ENCODE measurements at places on chromosomes 2 and 18.

GRCh38 chr2:121185571-121186074 lies 99.4 kb downstream of the TFCP2L1 start:
- no peak for DNase-seq

- no peak for DNase-seq
These were observed 2.0 kb downstream of the PPP4R1 start for GRCh38 chr18:9612215-9612830.

DNA sequence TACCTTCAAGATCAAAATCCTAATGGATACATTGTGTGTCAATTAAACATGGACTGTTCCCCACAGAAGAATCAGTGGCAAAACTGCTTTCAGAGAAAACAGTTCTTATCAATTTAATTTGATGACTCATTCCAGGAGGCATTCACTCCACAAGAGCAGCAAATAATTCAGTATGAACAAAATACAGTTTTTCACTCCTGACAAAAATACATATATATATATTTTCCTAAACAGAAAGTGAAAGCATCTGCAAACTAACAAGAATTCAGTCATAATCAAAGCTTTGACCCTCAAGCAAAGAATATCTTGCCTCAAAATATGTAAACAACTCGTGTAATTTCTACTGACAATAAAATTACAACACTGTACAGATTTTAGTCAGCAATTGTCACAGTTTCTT lies 685.1 kb upstream of the SLC8A1 start:
- DNase-seq, result no peak

DNA sequence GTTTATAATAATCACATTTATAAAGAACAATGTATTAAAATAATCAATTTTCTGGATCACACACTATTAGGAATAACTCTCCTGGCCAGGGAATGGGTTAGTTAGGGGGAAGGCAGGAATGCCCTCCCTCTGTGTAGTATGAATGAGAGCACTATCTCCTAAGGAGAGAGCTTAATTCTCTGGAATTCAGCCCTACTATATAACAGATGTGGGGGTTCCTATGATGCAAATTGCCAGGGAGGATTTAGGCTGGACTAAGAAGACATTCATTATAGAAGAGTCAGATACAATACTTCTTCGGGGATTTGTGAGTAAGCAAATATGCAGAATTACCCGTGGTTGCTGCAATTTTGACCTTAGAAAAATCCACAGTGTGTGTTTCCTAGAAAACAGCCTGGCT lies 250.1 kb upstream of the VRK2 start:
- no peak for DNase-seq

DNA sequence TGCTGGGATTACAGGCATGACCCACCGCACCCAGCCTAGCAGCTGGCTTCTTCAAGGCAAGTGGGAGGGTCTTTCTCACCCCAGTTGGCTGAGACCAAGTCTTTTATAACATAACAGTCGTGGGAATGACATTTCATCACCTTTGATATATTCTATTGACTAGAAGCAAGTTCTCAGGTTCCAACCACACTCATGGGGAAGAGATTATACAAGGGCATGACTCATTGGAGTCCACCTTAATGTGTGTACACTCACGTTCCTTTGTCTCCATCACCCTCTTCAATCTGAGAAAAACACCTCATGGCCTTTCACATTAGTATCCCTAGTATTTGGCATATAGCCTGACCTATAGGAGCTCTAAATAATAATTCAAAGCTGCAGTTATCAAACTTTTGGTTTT lies 2.8 kb upstream of the BBS5 start:
- DNase-seq, result no peak

DNA sequence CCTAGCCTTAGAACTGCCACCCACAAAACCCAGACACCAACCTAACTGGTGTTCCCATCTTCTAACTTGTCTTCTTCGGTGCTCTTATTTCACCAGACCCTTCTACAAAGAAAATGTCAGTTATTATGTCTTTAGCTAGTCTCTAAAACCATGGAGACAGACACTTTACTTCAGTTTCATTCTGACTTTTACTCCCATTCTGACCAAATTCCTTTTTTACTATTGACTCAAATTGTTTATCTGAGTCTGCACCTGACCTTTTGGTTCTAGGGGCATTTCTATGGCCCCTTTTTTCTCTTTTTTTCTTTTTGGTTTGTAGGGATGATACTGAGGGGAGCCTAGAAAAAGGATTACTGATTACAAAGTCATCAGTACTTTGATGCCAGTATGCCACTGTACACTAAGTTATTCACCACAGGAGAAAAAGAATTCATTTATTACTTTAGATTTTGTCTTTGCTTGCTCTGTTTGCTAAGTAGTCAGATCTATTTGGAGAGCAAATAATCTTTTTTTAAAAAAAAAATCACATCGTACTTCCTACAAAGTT lies 6.8 kb upstream of the SLC1A4 start:
- DNase-seq, result no peak

- DNase-seq, result no peak
These were observed 587.5 kb downstream of the XIRP2 start for GRCh38 chr2:167475791-167476190.

DNA sequence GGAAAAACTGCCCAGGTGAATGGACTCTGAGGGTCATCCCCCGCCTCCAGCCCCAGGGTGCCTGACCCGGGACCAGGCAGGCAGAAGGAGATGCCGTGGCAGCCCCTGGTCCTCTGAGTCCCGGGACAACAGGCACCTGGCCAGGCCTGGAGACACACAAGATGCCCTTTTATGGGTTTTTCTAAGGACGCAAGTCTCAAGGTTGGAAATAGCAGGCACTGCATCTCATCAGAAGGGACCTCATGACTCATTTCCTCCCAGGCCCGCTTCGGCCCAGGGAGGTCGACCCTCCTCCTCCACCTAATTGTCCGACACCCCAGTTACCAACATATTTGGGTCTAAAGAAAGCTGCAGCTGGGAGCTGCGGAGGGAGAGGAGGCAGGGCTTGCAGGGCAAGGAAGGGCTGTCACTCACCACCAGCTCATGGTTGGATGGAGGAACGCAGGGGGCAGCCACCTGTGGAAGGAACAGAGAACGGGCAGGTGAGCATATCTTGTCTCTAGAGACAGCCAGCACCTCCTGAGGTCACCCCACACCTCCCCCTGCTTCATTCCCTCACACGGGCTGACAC lies 82.9 kb downstream of the TNS1 start:
- no peak for DNase-seq

DNA sequence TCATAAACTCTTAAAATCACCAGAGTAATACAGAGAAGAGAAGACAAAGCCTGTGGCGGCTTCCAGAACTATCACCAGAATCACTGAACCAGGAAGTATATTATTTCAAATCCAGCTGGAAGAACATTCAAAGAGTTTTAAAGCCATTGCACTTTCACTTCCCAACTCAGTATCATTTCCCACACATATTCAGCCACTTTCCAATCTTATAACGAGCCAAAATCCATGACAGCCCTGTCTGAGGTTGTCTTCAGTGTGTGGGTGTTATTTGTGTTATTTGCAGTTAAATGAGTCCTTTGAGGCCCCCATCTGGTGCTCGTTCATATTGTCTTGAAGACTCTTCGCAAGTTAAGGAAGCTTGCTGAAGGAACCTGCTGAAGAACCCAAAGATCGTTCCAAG lies 559.9 kb downstream of the TSN start:
- no peak for DNase-seq

GRCh38 chr2:16326711-16327300 lies 338.8 kb downstream of the CYRIA start:
- no peak for DNase-seq

DNA sequence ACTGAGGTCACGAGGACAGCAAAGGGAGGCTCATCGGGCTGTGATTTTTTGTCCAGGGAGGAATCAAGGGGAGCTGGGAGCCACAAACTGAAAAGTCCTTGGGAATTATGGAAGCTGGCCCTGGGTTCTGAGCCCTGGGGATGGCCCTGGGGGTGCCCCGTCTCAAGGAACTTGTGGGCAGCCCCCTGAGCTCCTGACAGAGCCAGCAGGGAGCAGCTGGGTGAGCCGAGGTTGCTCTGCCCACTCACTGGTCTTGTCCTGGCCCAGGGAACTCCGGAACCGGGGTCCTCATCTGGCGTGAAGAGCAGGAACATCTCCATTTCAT lies 61.3 kb upstream of the HDAC4 start:
- DNase-seq, result no peak

GRCh38 chr18:69691008-69691760 lies 256.5 kb downstream of the CD226 start:
- DNase-seq, result no peak

DNA sequence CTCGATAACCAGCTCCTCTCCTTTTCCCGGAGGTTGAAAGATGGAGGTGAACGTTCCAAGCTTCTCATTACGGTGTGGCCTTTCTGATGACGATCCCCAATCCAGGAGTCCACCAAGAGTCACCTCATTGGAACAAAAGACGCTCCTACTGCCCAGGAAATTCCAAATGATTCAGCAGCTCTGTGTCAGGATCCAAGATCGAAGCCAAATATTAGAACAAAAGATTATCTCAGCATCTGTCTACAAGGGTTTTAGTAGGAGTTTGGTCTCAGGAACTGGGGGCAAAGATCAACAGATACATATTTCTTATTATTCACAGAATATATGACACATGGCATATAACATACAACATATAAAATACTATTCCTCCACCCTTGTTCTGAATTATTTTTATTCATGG lies 161.1 kb upstream of the RAB12 start:
- no peak for DNase-seq

GRCh38 chr2:120347396-120348060 lies 1.6 kb downstream of the INHBB start:
- DNase-seq, result peak; percentile 13
